ENCODE measurements at places on chromosomes 4 and X.
A peak's percentile ranks its signal among the peaks of the same experiment; 100 is the strongest.

GRCh38 chr4:98617358-98618047 lies 40.9 kb downstream of the TSPAN5 start:
- no peak for DNase-seq

- no peak for DNase-seq
Observed at GRCh38 chrX:7346021-7346420, 198.1 kb upstream of the PUDP start.

- DNase-seq, result no peak
Observed at GRCh38 chrX:68892651-68893050, 63.8 kb downstream of the EFNB1 start.

- peak; percentile 26 for DNase-seq
Observed at GRCh38 chr4:26619784-26620183, 35.9 kb downstream of the TBC1D19 start.

DNA sequence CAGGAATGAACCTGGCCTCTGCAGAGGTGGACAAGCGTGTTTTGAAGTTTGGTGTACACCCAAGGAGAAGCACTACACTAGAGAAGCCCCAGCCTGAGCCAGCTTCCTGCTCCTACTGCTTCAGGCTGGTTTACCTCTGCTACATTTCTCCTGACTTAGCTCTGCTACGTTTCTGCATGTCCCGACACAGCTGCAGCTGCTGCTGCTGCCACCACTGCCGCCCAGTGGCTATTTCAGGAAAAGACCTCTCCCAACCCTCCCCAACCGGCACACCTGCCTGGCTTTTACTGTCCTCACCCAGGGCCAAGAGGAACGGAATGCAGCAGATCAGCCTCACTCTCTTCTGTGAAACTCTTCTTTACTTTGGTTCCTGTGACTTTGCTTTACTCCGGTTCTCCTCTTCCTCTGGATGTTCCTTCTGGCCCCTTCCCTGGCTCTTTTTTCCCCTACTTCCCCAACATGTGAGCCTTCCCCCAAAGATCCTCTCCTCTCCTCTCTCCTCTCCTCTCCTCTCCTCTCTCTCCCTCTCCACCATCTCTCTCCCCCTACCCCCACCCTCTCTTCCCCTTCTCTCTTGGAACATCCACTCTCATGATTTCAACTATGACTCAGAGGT lies 3.1 kb upstream of the P2RY4 start:
- no peak for DNase-seq

DNA sequence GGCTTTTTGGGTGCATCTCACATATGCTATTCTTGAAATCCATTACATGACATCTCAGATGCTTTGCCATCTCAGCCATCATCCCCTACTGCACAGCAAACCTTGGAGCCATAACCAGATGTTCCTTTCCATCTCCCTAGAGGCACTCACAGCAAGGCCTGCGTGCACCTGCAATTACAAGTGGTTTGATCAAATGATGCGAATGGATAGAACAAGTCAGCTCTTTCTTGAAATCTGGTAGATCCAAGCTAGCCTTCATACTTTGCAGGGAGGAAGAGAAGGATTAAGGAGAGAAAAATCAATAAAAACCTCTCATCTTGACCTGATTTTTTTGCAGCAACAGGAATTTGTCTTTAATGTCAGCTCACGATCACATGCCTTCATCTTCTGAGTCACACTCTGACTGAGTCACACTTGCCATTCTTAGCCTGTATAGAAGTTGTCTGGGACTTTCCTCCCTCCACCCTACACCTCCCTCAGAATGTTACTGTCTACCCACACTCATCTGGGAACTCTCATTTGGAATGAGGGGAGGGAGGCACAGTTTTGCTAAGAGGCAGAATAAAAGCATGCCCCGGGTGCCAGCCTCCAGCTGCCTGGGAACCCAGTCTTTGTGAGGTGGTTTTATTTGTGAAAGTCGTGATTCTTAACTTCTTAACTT lies 11.9 kb upstream of the TRIML1 start:
- peak; percentile 63 for DNase-seq

DNA sequence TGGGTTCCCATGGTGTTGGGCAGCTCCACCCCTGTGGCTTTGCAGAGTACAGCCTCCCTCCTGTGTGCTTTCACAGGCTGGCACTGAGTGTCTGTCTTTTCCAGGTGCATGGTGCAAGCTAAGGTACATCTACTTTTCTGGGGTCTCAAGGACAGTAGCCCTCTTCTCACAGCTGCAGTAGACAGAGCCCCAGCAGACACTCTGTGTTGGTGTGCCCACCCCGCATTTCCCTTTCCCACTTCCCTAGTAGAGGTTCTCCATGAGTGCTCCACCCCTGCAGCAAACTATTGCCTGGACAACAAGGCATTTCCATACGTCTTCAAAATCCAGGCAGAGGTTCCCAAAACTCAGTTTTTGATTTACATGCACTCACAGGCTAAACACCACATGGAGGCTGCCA lies 143.0 kb downstream of the TECRL start:
- no peak for DNase-seq

GRCh38 chr4:153076861-153077260 lies 127.4 kb upstream of the TRIM2 start:
- no peak for DNase-seq

GRCh38 chr4:111930659-111931058 lies 214.6 kb upstream of the FAM241A start:
- DNase-seq, result no peak

- DNase-seq, result no peak
Observed at GRCh38 chrX:41472231-41472815, 25.2 kb downstream of the NYX start.

DNA sequence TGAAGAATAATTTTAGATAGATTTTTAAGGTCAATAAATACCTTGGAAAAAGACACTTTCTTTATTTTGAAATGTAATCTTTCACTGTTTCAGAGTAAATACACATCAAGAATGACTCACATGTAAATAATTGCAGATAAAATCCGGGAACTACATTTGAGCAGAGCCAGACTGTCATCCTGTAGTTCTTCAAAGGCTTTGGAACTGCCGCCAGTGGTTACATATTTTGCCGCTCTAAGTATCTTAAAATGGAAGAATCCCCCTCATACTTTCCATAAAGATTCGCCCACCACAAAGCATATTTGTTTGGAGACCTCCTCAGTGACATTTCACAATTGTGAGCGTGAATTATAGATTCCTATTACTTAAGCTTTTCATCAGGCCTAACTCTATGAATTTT lies 607.8 kb upstream of the ZFP42 start:
- DNase-seq, result no peak

DNA sequence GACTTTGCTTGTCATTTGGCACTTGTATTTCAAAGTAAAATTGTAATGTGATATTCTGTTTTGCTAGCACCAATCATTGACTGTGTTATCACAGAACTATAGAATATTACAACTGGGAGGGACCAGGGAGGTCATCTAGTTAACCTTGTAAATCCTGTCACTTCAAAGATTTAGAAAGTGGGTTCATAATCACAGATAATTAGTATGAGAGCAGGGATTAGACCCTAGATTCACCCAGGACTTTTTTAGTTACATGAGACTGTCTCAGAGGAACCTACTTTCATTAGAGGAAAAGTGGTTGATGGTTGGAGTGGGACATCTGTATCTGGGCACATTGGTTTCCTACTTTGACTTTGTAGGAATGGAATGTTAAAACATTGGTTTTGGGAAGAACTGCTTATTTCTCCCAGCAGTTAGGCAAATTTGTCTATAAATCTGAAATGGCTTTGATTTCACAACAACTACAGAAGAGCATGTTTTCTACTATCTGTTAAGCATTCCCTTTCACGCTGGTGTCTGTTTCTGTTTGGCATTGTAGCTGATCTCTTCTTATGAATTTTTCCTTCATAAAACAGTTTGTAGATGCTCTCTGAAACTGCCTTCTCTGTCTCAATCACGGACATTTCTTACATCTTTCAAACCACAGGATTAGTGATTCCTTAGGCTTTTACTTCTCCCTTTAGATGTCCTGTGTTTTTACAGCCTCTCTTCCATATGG lies 144.1 kb downstream of the DIPK2B start:
- DNase-seq, result no peak

DNA sequence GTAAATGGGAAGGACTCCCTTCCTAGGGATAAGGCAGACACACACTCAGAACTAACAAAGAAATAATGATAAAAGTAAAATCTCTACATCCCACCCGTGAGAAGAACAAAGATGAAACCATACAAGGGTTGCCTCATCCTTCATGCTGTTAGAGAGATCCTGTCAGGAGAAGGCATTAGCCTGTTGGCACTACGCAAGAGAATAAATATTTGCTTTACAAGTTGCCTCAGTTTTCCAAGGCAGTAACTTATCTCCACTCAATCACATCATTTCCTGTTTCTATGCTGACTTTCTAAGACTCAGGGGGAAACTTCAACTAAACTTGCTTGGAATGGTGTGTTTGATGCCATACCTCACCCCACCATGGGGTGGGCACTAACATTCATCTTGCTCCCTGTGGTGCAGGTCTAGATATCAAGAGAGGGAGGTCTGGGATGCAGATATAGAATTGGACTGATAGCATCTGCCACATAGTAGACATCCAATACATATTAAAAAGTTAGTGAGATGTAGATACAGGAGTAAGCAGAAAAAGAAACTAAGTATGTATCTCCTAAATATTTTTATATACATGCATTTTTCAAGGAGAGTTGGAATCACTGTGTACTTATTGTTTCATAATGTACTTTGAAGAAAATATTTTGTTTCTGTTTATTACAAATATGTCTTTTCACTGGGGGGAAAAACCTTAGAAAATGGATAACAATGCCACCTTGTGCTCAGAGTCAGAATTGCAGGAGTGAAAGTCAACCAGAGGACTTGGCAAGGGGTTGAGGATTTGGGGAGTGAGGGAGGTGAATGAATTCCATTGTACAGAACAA lies 57.2 kb upstream of the BEX4 start:
- no peak for DNase-seq

DNA sequence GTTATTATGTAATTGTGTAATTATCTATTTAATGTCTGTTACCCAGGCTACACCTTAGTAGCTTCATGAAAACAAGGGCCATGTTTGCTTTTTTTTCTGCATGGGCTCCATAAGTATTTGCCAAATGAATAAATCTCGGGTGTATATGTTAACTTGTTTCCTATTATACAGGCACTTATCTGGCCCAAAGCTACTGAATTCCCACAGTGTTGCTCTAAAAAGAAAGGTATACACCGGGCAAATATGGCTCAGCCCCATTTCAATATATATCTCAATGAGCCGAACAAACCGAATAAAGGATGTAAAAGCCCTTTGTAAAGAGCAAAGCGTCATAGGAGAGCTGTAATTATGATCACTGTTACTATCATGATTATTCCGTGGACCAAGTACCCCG lies 767 bp downstream of the PAQR3 start:
- DNase-seq, result no peak

- no peak for DNase-seq
Observed at GRCh38 chrX:67779099-67779498, 235.3 kb downstream of the AR start.

DNA sequence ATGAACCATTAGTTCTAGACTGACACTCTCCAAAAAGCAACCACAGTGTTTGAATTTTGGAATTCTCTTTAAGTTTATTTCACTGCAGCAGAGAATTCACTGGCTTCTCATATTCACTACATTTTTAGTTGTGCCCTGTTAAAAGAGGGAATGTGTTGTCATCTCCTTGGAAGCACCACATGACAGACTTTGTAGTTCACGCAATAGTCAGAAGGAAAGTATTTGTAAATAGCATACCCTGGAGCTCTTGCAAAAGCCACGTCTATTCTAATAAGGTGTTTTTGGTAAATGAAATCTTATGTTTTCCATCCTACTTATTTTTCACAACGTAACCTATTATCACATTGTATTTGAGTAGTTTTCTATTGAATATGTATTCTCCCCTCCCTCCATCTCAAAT lies 25.8 kb downstream of the DOCK11 start:
- DNase-seq, result no peak

DNA sequence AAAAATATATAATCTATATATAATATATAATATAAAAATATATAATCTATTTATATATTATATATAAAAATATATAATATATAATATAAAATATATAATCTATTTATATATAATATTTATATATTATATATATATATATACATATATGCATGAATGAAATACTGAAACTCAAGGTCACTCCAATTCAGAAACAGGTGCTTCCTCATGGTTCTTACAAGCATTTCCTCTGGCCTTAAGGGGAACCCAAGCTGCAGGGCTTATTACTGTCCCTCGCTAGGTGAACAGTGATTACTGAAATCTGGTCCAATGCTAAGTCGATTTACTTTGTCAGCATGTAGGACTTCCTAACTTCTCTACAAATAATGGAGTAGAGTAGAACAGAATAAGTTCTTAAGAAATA lies 174.3 kb downstream of the GPM6A start:
- no peak for DNase-seq

- DNase-seq, result no peak
Observed at GRCh38 chrX:38845426-38845825, 44.2 kb downstream of the MID1IP1 start.

GRCh38 chr4:154490583-154491340 lies 837 bp downstream of the DCHS2 start:
- DNase-seq, result no peak

GRCh38 chrX:153692611-153693156 lies 5.0 kb downstream of the SLC6A8 start:
- DNase-seq, result no peak

DNA sequence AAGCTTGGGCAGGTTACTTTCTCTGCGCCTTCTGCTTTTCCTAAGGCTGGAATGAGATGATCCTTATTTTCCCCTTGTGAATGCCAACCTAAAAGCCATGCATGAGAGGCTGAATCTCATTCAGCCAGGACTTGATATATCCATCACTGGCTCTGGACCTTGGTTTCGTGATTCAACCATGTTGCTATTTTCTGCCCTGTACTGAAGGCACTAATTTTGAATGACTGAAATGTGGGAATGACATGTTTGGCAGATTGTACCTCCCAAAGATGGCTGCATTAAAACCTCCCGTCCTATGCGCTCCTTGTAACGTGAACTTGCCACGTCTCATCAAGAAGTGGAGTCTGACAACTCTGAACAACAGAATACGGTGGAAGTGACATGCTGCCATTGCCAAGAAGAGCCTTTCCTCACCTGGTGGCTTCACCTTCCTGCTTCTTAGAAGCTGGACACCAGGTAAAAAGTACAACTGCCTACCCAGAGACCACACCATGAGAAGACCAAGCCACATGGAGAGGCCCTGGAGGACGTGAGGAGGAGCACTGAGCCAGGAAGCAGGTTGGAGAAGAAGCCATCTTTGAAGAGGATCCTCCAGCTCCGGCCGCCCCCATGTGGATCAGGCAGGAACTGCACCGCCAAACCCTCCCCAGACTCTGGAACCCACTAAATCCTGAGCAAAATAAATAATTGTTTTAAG lies 174.5 kb downstream of the NSUN7 start:
- no peak for DNase-seq

GRCh38 chr4:142743121-142743825 lies 102.8 kb downstream of the INPP4B start:
- DNase-seq, result no peak

- DNase-seq, result no peak
Observed at GRCh38 chr4:1813915-1814314, 20.8 kb downstream of the FGFR3 start.

DNA sequence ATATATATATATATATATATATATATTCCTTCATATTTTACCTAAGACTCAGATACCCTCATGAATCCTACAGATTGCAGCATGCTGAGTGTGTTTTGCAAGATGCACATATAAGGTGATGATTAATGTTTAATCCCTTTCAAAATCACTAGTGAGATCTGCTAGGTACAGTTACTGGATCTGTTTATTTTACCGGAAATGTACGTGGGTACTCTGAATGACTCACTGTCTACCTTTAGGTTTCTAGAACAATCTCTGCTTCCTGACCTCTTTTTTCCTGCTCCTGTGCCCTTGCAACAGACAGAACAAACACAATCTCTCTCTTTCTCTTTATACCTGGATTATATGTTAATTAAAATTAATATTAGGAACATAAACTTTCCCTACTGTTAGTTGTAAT lies 379.6 kb downstream of the FAM133A start:
- DNase-seq, result no peak

Measured in non-pigmented ciliary epithelial cell (primary cell).